Transverse colon (tissue), 4 donors: ENCODE measurements at places on chromosomes 1 and 21.

DNA sequence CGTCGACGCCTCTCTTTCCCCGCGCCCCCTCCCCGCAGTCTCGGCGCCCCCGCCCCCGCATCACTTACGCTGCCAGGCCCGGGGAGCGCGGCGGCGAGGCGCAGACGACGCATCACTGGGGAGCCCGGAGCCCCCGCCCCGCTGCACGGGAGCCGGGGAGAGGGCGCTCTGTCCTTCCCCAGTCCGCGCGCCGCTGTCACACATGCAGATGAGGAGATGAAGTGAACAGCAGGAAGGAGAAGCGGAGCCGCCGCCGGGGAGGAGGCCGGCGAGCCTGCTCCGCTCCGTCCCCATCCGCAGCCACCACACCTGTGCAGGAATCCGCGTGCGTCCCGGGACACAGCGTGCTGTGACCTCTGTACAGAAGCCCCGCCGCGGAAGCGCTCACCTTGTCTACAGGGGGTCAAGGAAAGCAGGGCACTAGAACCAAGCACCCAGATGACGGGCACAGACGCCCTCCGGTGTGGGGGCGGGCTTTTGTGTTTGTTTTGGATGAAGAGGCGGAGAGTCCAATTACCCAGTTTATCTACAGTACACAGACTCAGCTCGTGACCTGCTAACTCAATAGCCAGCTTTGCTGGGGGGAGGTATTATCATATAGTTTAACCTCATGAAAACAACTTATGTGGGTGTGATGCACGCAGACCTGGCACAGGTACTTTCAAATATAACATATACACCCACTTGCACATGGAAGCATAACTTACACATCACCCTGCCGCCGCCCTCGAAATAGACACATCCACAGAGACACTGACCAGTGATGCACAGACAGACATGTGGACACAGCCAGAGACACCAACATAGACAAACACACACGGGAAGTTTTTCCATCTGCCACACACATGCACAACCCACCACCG lies 12.4 kb downstream of the KLHDC8A start:
- DNase-seq: peak; percentile 45

- DNase-seq: no peak
Observed at GRCh38 chr1:151968791-151969399, 24.8 kb downstream of the S100A10 start.

GRCh38 chr1:177366091-177366490 lies 195.3 kb downstream of the BRINP2 start:
- no peak for DNase-seq

GRCh38 chr1:22704440-22705067 lies 6.1 kb upstream of the EPHB2 start:
- DNase-seq: peak; percentile 90

GRCh38 chr1:222061711-222062359 lies 319.9 kb upstream of the DUSP10 start:
- no peak for DNase-seq

GRCh38 chr1:14474856-14475255 lies 123.6 kb upstream of the KAZN start:
- no peak for DNase-seq

- no peak for DNase-seq
Observed at GRCh38 chr1:94709891-94710581, 110.1 kb upstream of the SLC44A3 start.

DNA sequence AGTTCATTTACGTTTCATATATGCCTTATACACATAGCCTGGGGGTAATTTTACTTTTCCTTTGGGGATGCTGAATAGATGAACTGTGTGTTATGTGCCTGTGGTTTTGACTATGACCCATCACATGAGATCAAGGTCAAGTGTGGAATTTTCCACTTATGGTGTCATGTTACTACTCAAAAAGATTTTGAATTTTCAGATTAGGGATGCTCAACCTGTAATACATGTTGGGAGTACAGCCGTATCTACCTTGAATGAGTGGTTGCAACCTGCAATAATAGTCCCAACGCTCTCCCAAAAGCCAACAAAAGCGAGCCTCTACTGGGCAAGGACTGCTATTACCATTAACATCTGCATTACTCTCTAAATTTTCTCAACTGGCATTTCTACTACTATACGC lies 68.5 kb upstream of the SDC3 start:
- DNase-seq: no peak

DNA sequence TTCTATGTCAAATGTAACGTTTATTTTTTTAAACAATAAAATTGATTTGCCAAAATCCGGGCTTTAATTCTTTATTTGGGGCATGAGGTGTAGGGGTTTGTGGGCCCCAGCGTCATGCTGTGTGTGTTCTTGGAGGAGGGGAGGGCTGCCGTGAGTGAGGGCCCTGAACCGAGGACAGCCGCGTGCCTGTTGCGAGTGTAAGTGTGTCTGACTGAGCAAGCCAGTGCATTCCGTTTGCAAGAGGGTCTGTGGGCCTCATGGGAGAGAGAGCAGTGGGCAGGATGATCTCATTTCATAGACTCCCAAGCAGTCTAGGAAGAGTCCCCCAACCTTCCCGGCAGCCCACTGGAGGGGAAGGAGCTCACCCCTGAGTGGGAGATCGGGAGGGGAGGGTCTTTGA lies 21.4 kb upstream of the SPSB1 start:
- no peak for DNase-seq

GRCh38 chr1:8189931-8190483 lies 127.9 kb upstream of the SLC45A1 start:
- no peak for DNase-seq

DNA sequence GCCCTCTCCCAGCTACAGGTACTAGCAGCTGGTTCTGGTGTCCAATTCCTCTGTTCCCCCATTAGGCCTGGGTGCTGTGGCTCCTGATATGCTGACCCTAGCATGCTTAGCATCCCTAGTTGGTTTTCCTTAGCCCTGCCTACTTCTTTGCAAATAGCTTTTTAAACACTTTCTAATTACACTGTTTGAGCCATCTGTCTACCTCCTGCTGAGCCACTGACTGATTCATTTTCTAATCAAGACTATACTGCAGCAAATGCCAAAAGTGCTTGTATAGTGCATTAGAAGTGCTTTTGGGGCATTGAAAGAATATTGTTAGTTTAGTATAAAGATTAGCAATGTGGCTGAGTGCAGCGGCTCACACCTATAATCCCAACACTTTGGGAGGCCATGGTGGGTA lies 36.3 kb downstream of the ERICH3 start:
- DNase-seq: no peak

DNA sequence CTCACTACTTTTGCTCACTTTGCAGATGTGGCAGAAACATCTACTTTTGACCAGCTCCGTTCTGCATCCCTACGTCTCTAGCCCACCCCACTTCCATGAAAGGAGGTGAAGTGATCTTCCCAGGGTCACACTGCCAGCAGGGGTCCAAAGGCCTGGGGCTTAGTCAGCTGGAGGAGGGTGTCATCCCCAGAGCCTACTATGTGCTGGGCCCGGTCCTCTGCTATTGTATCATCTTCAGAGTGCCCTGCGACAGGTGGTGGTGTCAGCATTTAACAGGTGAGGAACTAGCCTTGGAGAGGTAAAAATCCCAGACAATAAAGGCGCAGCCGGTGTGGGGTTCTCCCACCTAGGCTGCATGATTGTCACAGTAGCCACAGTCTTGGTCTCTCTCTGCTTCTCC lies 5.6 kb upstream of the BSND start:
- DNase-seq: no peak

DNA sequence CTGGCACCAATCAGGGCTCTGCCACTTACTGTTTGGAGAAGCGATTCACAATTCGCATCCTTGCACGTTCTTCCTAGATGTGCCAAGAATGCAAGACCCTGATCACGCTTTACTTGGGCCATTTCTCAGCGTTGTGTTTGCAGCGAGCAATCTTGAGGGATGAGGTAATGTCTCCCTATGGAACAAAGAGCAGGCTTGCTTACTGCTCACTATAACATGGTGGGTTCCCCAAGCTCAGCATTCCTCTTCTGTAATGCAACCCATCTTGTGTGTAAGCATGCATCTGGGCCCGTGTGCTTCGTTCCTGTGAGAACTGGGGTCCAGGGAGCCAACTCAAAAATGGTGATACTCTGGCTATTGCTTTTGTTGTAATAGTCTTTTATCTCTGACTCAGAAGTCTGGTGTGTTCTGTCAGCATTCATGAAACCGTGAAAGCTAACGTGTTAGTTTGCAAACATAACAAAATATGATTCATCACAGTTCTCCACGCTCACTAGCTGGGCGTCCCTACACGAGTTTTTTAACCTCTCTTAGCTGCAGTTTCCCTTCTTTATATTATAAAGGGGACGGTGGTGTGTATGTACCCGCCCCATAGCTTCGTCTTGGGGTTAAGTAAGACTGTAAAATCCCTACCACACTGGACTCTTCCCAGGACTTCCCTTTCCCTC lies 33.3 kb downstream of the DNTTIP2 start:
- peak; percentile 11 for DNase-seq

DNA sequence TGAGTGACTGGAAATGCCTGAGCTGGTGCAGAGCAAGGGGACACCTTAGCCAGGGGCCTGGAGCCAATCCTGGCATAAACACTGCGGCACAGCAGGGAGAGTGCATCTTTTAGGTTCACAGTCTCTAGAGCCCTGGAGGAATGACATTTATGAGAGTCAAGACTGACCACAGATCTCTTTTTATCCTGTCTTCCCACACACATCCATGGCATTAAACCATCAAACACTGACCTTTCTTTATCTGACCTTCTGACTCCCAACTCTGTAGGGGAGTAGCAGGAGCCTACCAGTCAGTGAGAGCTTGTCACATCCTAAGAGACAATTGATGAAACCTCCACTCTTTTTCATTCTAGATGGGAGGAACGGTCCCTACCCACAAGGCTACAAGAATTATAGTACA lies 7.9 kb downstream of the CD34 start:
- DNase-seq: no peak

DNA sequence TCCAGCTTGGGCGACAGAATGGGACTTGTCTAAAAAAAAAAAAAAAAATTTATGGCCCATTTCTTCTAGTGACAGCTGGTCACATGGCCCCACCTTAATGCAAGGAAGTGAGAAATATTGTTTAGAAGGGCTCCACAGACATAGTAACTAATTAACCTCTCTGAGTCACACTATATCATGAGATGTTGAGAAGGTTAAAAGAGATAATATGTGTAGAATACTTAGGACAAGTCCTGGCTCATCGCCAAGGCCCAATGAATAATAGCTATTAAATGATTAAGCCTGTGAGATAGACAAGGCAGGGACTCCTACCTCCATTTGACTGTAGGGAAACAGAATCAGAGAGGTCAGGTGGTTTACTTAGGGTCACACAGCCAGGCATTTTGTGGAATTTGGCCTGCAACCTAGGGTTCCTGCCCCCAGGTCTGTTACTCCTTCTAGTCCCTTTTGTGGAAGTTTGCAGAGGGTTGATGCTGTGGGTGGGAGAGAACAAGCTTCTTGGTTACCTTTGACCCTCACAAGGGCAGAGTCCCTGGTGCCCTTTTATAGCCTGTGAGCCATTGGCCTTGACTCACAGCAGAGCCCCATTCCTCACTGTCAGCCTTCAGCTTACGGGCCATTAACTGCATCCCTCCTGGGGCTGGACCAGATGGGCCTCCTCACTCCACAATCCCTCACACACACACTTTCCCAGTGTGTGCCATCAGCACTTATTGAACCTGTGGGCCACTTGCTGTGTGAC lies 48.5 kb downstream of the OPRD1 start:
- peak; percentile 13 for DNase-seq

- DNase-seq: no peak
Observed at GRCh38 chr21:34880401-34880800, 168.7 kb downstream of the RUNX1 start.

DNA sequence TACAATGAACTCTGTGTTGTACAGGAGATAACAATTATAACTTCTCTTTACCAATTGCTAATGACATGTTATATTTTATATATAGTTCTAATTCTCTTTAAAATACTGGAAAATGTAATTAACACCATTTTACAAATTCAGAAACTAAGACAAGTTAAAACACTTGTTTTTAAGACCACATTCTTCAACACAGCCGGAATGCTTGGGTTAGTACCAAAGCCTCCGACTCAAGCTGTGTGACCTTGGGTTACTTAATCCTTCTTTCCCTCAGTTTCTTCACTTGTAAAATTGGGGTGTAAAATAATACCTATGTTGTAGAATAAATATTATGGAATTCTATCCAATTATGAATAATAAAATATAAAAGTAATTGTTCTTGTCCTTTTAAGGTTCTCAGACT lies 378.7 kb downstream of the USH2A start:
- no peak for DNase-seq

DNA sequence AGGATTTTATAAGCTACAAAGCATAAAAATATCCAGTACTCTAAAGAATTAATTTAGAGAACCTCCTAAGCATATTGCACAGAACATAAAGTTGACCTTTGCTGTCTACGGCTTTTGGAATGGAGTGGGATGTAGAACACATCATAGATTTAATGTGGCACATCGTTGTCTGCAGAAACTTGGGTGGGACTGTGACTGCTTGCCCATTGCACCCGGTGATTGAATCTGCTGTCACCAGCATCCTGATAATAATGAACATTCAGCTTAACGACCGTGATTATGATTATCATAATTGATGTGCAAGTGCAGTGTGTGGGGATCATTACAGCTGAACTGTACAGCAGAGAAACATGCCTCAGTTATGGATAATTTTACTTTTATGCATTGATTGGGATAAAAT lies 181.9 kb downstream of the SPATA17 start:
- no peak for DNase-seq

DNA sequence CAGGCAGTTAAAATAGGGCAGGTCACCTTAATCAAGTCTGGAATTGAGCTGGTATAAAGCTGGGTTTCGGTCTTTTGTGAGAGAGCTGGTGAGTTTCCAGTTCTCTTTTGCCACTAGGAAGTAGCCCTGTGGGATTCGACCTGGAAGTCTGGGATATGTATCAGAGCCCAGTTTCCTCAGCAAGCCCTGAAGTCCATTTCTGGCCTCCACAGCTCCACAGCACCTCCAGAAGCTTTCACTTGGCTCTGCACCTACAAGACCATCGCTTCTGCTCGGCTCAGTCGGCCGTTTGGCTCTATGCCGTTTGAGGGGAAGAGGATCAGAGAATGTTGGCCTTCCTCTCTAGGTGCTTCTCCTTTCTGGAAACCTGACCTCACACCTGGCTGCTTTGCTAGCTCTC lies 148.0 kb downstream of the GALNT2 start:
- peak; percentile 69 for DNase-seq
